ENCODE measurements at places on chromosomes 16 and 17. TPM values are rescaled to one million over a fixed set of nuclear protein-coding genes. Genes with fewer than 3 reads are reported as not detected.

Gene CES4A
- 0.89 TPM for total RNA-seq

- no peak overlapping the region for H3K27ac ChIP-seq
- peak overlapping the region; percentile 75 for H3K4me3 ChIP-seq
- peaks cover 18% of the 10 kb centered on the region for H3K4me1 ChIP-seq
- H3K27me3 ChIP-seq = peaks cover 28% of the 10 kb centered on the region
- no peaks in the 10 kb centered on the region for H3K36me3 ChIP-seq
- peak; percentile 74 for DNase-seq
Measured at GRCh38 chr17:50931144-50931908, 65.2 kb upstream of the TOB1 start.

DNA sequence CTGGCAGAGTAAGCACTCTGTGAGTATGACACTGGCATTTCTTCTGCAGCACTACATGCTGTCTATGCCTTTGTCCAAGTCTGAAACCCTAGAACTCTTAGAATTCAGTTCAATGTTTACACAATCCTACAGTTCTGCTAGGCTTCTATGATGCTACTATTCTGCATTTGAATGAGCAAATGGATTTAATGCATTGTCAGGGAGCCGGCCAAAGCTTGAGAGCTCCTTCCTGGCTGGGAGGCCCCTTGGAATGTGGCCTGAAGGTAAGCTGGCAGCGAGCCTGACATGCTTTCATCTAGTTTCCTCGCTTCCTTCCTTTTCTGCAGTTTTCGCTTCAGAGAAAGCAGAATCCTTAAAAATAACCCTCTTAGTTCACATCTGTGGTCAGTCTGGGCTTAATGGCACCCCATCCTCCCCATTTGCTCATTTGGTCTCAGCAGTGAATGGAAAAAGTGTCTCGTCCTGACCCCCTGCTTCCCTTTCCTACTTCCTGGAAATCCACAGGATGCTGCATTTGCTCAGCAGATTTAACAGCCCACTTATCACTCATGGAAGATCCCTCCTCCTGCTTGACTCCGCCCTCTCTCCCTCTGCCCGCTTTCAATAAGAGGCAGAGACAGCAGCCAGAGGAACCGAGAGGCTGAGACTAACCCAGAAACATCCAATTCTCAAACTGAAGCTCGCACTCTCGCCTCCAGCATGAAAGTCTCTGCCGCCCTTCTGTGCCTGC is at the start of gene CCL2:
Gene CCL2 (plus strand): TSS at position 635 of the 730 bp plus-strand sequence. CDS start 65 bp downstream, at position 700.
- peak; percentile 63 for DNase-seq
- H3K4me3 ChIP-seq = peak within 1 kb of the TSS; percentile 72
- no peaks in the 10 kb centered on the region for H3K36me3 ChIP-seq
- H3K27me3 ChIP-seq = peaks cover 27% of the 10 kb centered on the region
- peaks cover 62% of the 10 kb centered on the region for H3K4me1 ChIP-seq

GRCh38 chr17:79019632-79020584 is 4.1 kb upstream of the C1QTNF1 start:
- no peak overlapping the region for H3K4me3 ChIP-seq
- no peak overlapping the region for H3K27ac ChIP-seq
- H3K4me1 ChIP-seq = peaks cover 13% of the 10 kb centered on the region
- H3K36me3 ChIP-seq = peaks cover 10% of the 10 kb centered on the region

- H3K4me1 ChIP-seq = peaks cover 78% of the 10 kb centered on the region
- H3K27ac ChIP-seq = no peak overlapping the region
- no peaks in the 10 kb centered on the region for H3K36me3 ChIP-seq
- peaks cover 35% of the 10 kb centered on the region for H3K27me3 ChIP-seq
- peak overlapping the region; percentile 67 for H3K4me3 ChIP-seq
Measured at GRCh38 chr17:28404812-28405570, 1.0 kb downstream of the SLC46A1 start.

GRCh38 chr16:73274140-73274539 is 226.2 kb upstream of the ZFHX3 start:
- no peak overlapping the region for H3K27ac ChIP-seq
- H3K27me3 ChIP-seq = no peaks in the 10 kb centered on the region
- no peak for DNase-seq
